ENCODE measurements at places on chromosomes 1 and 21.

DNA sequence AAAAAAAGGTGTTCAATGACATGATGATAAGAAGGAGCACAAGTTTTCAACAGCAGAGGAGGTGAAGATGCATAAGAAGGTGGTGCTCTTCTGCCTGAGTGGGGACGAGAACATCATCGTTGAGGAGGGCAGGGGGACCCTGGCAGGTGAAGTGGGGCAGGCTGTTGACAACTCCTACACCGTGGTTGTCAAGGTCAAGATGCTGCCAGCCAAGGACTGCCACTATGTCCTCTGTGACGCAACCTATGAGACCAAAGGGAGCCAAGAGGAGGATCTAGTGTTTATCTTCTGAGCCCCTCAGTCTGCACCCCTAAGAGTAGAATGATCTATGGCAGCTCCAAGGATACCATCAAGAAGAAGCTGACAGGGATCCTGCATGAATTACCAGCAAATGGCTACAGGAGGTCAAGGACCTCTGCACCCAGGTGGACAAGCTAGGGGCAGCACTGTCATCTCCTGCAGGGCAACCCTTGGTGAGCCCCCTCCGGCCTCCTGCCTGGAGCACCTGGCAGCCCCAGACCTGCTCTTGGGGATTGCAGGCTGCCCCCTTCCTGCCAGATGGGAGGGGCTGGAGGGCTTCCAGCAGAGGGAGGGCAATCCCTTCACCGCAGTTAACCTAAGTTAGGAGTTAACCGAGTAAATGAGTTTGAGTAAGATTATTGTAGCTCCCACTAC, 80.5 kb downstream of the ZNF281 start:
- DNase-seq, result no peak

GRCh38 chr1:201482755-201483154, 13.8 kb upstream of the PHLDA3 start:
- DNase-seq, result no peak

DNA sequence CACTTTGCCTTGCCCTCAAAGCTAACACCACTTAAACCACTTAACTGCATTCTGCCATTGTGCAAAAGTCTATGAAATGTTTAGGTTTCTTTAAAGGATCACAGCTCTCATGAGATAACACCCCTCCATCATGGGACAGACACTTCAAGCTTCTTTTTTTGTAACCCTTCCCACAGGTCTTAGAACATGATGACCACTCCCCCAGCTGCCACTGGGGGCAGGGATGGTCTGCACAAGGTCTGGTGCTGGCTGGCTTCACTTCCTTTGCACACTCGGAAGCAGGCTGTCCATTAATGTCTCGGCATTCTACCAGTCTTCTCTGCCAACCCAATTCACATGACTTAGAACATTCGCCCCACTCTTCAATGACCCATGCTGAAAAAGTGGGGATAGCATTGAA, 7.7 kb downstream of the ADAMTS1 start:
- DNase-seq, result no peak

DNA sequence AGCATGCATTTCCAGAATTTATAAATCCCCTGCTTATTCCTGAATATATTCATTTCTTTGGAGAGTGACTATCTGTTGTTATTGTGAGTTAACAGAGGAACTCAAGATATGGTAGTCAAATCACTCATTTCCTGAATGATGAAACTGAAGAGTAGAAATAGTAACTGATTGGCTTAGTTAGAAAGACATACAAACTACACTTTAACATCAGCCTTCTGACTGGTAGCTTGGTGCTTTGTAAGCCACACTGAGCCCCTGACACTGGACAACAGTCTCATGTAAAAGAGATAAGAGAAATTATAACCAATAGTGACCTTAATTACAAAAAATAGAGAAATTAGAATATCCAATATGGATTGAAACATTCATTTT, 4.8 kb downstream of the GBP7 start:
- DNase-seq, result no peak

DNA sequence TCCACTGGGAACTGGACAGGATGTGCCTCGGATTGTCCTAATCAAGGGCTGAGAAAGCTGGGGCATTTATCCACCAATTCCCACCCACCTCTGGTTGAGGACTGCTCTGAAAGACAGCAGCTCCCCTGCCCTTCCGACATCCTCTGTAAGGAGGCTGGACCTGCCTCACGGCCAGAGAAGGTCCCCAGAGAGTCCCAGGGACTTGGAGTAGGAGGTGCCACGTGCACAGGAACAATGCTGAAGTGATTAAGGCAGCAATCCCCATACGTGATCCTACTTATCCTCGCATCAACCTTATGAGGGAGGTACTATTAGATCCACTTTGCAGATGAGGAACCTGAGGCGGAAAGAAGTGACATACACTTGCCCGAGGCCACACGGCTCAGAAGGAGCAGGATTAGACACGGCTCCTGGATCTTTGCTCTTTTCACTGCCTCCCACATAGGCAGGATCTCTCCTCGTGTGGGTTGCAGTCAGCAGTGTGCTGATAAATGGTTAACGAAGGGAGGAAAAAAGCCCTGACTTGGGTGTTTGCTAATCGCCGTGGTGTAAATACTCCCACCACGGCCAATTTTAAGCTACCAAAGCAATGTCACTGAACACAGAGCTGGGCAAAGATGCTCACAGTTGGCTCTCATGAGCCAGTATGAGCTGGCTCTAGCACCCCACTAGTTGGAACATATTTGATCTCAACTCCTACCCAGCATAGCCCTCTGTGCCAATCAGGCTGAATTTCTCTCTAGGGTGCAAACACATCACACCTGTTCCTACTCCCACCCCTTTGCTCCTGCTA, 18.6 kb upstream of the LDLRAP1 start:
- DNase-seq, result no peak

GRCh38 chr1:171922999-171923398, 81.7 kb downstream of the DNM3 start:
- DNase-seq, result no peak

GRCh38 chr1:113665071-113665470, 94.2 kb downstream of the PHTF1 start:
- DNase-seq, result no peak

- no peak for DNase-seq
Observed at GRCh38 chr1:110107867-110108469, 4.3 kb upstream of the UBL4B start.

- DNase-seq, result no peak
Observed at GRCh38 chr1:153431427-153431826, 15.1 kb downstream of the S100A7A start.
